ENCODE measurements at places on chromosomes 16 and 17. TPM values are rescaled to one million over a fixed set of nuclear protein-coding genes. Genes with fewer than 3 reads are reported as not detected.

The KRT25 gene
- not detected for total RNA-seq

The OMG gene
- total RNA-seq = 0.11 TPM

The DPH1 gene
- total RNA-seq = 28.7 TPM

The TMEM220 gene
- 3.4 TPM for total RNA-seq

The LITAFD gene
- not detected for total RNA-seq

The MILR1 gene
- 16.4 TPM for total RNA-seq

The GNG13 gene
- not detected for total RNA-seq

The AXIN2 gene
- 1.2 TPM for total RNA-seq

The KRT9 gene
- total RNA-seq = not detected

The ZNF207 gene
- total RNA-seq = 135 TPM

The ACE gene
- total RNA-seq = 4.6 TPM

The CD19 gene
- not detected for total RNA-seq

The CAMKK1 gene
- total RNA-seq = 25.7 TPM

The C16orf96 gene
- total RNA-seq = not detected

The SOST gene
- not detected for total RNA-seq

The OR3A3 gene
- total RNA-seq = 0.33 TPM

The COASY gene
- total RNA-seq = 15.1 TPM

The BLMH gene
- 31.5 TPM for total RNA-seq

The PRSS22 gene
- total RNA-seq = 0.12 TPM

The ATP1B2 gene
- total RNA-seq = not detected

The CD300LD gene
- total RNA-seq = not detected

The ATXN7L3 gene
- total RNA-seq = 40.2 TPM

The MSLN gene
- 0.12 TPM for total RNA-seq

The KRTAP3-2 gene
- total RNA-seq = not detected

The TMEM98 gene
- 143 TPM for total RNA-seq

The CDH8 gene
- total RNA-seq = not detected

The NPIPA5 gene
- total RNA-seq = 2.2 TPM

The C17orf67 gene
- 0.87 TPM for total RNA-seq

The CSH2 gene
- total RNA-seq = not detected

The CNTD1 gene
- 0.37 TPM for total RNA-seq

The TNFSF13 gene
- total RNA-seq = 0.44 TPM

The BPTF gene
- total RNA-seq = 43.9 TPM

The TEX19 gene
- total RNA-seq = 0.12 TPM

The HS3ST6 gene
- not detected for total RNA-seq
